Natural killer cell treated with Interleukin-12 subunit alpha and Interleukin-12 subunit beta and Interleukin-15 and Interleukin-18, amount 100 ng/mL, for 72 hours (primary cell): ENCODE measurements at places on chromosomes 2 and 18. TPM values are rescaled to one million over a fixed set of nuclear protein-coding genes. Genes with fewer than 3 reads are reported as not detected.

DNA sequence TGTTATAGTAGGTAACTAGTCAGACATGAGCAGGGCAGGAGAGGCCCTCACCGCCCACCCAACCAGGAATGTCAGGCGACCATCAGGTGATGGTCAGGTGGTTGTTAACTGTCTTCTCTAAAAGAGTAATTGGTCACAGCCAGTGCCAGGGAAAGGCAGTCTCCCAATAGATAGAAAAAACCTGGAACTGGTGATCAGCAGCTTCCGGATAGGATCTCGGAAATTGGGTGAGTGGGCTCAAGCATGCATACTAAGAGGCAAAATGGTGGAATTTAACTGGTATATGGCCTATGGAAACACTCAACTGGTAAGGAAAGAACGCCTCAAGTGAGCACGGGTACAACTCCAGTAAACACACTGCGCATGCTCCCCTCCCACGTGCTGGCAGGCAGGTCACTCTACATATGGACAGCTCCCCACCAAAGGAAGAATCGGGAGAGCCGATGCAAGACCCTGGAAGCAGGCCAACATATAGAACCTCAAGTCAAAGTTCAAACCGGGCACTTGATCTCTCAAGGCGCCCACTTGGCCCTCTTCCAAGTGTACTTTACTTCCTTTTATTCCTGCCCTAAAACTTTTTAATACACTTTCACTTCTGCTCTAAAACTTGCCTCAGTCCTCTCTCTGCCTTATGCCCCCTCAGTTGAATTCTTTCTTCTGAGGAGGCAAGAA is 43.5 kb upstream of the TMEM131 start:
- H3K4me1 ChIP-seq: no peaks in the 10 kb centered on the region
- H3K27me3 ChIP-seq: peaks cover 5% of the 10 kb centered on the region
- H3K27ac ChIP-seq: no peak overlapping the region
- DNase-seq: no peak

GRCh38 chr2:156908825-156909224 is 348.7 kb upstream of the GALNT5 start:
- no peaks in the 10 kb centered on the region for H3K4me1 ChIP-seq
- H3K27me3 ChIP-seq: no peaks in the 10 kb centered on the region
- DNase-seq: no peak
- H3K36me3 ChIP-seq: no peaks in the 10 kb centered on the region

DNA sequence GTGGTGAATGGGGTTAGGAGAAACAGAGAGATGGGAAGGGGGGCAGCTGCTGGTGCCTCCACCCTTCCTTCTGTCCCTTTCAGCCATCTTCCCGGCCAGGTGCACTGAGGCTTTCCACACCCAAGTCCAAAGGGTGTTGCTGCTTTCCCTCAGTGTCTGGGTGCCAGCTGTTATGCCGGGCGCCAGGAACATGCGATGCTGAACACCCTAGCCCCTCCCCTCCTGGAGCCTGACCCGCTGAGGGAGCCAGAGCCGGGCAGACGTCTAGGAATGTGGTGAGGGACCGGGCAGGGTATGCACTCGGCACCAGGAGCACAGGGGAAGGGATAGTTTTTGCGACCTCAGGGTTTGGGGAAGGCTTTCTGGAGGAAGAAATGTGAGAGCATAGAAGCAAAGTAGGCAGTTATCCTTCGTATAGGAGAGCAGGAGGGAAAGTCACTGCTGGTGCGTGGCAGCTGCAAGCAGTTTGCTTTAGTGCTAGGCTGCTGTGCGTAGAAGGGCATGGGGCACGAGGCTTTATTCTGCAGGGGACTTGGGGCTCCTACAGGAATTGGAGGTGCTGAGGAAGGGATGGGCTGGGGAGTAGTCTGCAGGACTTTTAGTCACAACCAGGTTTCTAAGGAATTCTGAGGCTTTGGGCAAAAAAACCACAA is 147.7 kb downstream of the TSN start:
- no peak overlapping the region for H3K4me3 ChIP-seq
- no peaks in the 10 kb centered on the region for H3K4me1 ChIP-seq
- no peaks in the 10 kb centered on the region for H3K27me3 ChIP-seq
- H3K27ac ChIP-seq: no peak overlapping the region

GRCh38 chr2:199744724-199745123 is 106.3 kb downstream of the FTCDNL1 start:
- H3K36me3 ChIP-seq: no peaks in the 10 kb centered on the region
- peaks cover 3% of the 10 kb centered on the region for H3K4me1 ChIP-seq
- H3K27ac ChIP-seq: no peak overlapping the region
- H3K4me3 ChIP-seq: no peak overlapping the region
- H3K27me3 ChIP-seq: peaks cover 11% of the 10 kb centered on the region
- DNase-seq: no peak

- peaks cover 5% of the 10 kb centered on the region for H3K36me3 ChIP-seq
- DNase-seq: no peak
- peaks cover 16% of the 10 kb centered on the region for H3K27me3 ChIP-seq
- no peak overlapping the region for H3K27ac ChIP-seq
- peaks cover 16% of the 10 kb centered on the region for H3K4me1 ChIP-seq
Measured at GRCh38 chr18:45133276-45133675, 452.6 kb downstream of the SETBP1 start.

The NDUFV2 gene
- total RNA-seq: 295 TPM
